Chondrocyte (in vitro differentiated cells): ENCODE measurements at places on chromosomes 2 and 18. TPM values are rescaled to one million over a fixed set of nuclear protein-coding genes. Genes with fewer than 3 reads are reported as not detected.

GRCh38 chr2:216350214-216350791 is 22.0 kb downstream of the MARCHF4 start:
- DNase-seq: no peak

DNA sequence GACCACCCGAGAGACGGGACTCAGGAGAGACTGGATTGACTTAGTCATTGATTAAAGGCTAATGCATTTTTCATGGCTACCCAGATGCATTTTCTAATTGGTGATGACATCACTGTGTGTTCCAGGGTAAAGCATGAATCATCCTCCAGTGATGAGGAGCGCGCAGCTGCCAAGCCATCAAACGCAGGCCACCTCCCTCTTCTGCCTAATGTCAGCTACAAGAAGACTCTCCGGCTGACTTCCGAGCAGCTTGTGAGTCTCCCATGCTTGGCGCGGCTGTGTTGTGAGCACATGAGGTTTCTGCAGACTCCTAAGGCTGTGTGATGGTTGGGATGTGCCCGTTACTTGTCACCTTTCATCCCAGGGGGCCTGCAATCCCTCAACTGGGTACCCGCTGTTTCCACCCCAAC is 56.4 kb downstream of the LPIN1 start:
- no peak for DNase-seq

GRCh38 chr2:109456776-109457175 is 157.0 kb downstream of the SEPTIN10 start:
- DNase-seq: no peak

DNA sequence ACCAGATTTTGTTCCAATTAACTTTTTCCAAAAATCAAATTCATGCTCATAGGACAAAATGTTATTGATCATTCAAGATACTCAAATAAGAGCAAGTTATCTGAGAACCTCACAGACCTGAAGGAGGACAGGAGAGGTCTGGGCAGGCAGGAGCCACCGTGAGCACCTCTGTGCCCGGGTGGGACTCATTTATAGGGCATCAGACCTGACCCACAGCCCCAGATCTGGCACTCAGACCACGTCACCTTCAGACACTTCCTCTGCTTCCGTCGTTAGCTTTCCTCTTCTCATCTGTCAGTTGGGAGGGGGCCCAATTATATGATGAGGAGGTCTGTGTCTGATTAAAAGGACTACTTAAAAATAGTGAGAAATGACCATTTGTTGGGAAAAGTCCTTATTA is 169.4 kb downstream of the EIPR1 start:
- no peak for DNase-seq

- no peak for DNase-seq
Observed at GRCh38 chr2:1081451-1082225, 131.0 kb downstream of the SNTG2 start.

DNA sequence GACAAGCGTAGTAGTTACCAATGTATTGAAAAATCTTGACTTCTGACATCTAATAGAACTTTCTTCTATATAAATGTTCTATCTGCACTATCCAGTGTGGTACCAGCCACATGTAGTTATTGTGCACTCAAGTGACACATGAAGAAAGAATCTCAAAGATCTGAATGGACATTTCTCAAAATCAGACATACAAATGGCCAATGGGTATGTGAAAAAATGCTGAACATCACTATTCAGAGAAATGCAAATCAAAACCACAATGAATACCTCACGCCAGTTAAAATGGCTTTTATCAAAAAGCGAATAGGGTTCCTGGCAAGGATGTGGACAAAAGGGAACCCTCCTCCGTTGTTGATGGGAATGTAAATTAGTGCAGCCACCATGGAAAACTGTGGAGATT is 37.5 kb upstream of the SMCHD1 start:
- DNase-seq: no peak

GRCh38 chr2:151630372-151630771 is 103.9 kb downstream of the NEB start:
- DNase-seq: no peak

DNA sequence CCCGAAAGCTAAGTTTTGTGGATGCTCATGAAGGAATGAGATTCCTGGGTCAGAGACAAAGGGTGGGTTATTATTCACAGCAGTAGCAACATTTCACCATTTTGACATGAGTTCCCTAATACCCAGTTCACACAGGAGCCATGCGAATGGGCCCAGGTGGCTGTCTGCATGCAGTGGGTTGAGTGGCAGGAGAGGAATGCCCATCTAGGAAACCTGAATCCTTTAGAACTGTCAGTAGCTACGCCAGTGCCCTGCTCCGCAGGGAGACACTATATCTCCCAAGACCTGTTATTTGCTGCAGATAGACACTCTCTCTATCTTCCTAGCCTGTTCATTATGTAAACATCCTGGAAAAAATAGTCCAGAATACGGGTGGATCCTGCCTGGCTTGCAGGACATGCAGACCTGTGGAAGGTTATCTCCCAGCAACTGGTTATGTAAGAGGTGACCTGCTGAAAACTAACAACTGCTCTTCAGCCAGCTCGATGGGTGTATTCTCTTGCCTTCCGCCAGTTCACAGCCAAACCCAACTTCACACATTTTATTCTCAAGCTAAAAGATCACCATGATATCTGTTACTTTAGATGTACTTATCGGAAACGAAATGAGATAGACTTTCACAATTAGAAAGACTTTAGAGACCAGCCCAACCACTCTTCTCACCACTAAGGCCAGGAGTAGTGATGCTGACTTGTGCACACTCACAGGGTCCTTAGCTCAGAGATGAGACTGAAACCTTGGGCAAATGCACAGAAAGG is 59.1 kb downstream of the MBP start:
- no peak for DNase-seq

DNA sequence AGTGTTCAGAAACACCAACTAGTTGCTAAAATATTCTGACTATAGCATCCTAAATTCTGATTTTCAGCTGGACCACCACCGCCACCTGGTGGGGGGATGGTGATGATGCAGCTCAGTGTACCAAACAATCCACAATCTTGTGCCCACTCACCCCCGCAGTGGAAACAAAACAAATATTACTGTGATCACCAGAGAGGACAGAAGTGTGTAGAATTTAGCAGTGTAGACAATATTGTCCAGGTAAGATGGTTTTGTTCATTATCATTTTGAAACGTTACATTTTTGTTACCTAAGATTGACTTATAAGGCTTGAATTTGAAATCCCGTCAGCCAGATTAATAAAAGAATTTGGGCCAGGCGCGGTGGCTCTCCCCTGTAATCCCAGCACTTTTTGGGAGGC is 31.7 kb upstream of the UBXN4 start:
- DNase-seq: no peak

DNA sequence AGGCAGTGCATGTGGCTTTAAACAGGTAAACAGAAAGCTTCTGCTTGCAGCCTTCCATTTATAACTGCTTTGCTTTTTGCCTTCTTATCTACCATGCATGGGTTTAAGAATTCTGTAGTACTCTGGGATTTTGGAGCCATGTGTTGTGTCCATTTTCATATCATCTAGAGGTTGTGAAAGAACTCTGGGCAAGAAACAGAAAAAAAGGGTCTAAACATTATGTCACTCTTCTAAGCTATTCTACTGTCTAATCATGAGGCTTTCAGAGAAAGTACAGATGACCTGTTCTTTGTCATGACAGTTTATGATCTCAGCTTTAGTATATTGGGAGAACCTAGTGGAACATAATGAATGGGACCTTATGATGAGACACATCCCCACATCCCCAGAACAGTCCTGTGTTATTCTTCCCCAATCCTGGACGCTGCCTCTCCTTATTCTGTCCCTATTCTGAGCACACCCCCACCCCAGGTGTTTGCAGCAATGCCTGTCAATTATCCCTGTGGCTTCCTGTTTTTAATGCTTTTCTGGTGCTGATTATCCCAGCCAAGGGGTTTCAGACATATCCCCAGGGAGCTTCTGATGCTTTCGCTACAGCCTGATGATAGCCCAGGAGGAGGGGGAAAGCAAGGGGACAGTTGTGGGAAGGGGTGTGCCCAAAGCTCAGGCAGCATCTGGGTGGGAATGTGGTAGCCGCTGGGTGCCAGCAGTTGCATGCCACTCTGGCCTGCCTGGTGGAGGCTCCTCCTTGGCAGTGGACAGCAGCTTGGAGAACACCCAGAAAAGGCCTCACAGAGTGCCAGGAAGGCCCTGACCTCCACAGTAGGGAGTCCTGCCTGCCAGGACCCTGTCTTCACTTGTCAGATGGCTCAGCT is 169.5 kb upstream of the MAP3K20 start:
- DNase-seq: no peak

DNA sequence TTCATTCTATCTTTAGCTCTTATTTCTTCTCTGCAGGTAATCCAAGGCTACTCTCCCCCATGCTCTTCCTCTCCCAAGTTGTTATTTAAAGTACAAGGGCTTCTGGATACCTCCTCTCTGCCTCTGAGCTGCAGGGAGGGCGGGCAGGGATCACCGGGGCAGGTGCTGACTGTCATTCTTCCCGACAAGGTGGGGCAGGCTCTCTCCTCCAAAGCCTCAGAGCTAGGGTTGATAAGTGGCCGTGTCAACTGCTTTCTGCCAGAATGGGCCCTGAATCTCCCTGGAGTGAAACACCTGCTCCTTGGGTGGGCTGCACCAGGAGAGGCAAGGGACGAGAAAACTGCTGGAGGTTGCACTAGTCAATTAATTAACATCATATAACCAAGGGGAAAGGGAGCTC is 250.3 kb downstream of the SLC4A3 start:
- DNase-seq: no peak

- no peak for DNase-seq
Observed at GRCh38 chr2:191299866-191300265, 54.7 kb downstream of the MYO1B start.

GRCh38 chr2:178109813-178110212 is 2.4 kb upstream of the RBM45 start:
- DNase-seq: no peak

DNA sequence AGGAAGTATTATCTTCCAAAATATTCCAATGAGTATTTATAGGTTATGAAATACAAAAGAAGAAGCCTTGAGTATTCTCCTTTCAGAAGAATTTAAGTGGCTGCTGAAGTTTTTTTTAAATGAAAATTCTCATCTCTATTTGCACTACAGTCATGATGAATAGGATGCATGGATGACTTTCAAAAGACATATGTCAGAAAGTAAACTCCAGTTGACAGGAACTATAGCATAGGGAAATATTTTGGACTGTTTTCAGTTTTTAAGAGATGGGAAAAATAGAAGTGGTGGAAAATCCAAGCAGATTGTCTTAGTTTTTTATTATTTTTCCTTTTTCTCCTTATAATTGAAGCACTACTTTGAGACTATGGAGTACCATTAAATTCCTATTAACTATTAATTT is 825.1 kb upstream of the FSHR start:
- DNase-seq: no peak

DNA sequence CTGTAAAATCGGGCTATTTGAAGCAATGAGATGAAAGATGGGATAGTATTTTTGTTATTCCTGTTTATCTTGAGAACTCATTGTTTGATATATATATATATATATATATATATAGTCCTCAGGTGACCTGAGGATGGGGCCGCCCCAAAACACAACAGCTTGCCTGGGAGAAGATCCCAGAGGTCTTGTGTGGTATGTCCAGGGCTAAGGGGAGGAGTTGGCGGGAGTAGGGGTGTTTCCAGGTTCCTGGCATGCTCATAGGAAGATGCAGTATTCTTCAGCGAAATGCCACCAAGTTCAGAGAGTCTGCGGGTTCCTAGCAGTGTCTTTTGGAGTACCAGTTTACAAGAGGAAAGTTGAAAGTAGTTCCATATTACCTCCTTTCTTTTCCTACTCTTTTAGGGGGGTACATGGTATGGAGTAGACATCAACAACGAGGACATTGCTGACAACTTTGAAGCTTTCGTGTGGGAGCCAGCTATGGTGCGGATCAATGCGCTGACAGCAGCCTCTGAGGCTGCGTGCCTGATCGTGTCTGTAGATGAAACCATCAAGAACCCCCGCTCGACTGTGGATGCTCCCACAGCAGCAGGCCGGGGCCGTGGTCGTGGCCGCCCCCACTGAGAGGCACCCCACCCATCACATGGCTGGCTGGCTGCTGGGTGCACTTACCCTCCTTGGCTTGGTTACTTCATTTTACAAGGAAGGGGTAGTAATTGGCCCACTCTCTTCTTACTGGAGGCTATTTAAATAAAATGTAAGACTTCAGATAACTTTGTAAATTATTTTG is 18.3 kb downstream of the CCT7 start:
- DNase-seq: no peak

GRCh38 chr18:55402731-55403405 is 185.1 kb downstream of the TCF4 start:
- no peak for DNase-seq

- no peak for DNase-seq
Observed at GRCh38 chr2:63054841-63055225, 4.2 kb downstream of the OTX1 start.

DNA sequence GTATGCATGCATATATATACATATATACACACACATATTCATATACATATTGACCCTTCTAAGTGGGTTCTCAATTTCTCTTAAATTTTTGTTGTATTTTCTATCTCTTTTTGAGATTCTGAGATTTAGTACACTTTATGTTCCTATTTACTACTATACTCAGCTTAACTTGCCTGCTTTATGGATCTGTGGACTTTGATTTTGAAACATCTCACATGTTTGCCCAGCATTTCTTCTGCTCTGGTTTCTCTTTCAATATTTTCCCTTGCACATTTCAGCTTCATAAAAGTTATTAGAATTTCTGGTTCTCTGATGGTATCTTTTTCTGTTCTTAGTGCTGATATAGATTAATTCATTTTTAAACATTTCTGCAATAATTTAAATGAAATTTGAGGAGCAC is 380.6 kb downstream of the SPAG16 start:
- no peak for DNase-seq

GRCh38 chr18:24397131-24397693 is 412 bp downstream of the OSBPL1A start:
- no peak for DNase-seq

- no peak for DNase-seq
Observed at GRCh38 chr2:7749895-7750559, 832.8 kb downstream of the RNF144A start.

DNA sequence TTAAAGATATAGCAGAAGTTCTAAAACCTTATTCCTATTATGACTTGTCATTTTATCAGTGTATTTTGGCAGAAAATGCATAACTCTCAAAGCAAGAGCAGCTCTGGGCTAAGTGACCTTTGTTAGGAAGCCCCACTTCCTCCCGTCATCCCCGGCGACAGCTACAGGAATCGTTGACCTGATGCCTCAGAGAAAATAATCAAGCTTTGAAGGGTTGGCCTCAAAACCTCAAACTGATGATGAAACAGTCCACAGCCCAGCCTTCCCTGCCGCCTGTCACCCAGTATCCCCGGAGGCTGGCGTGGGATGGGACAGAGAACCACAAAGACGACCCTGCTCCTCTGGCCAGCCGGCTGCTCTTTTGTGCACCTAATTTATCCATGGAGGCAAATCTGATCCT is 65.3 kb downstream of the KCNF1 start:
- DNase-seq: no peak

DES gene
- 0.70 to 19.8 TPM (median 15.5 TPM) in 3 replicates for total RNA-seq

POTEC gene
- total RNA-seq: not detected in 3 replicates

GAREM2 gene
- total RNA-seq: 6.5 to 22.6 TPM (median 19.1 TPM) in 3 replicates

CDK15 gene
- 3.6 to 5.9 TPM (median 4.6 TPM) in 3 replicates for total RNA-seq
